ENCODE measurements at places on chromosomes 2 and 18.
A peak's percentile ranks its signal among the peaks of the same experiment; 100 is the strongest.

DNA sequence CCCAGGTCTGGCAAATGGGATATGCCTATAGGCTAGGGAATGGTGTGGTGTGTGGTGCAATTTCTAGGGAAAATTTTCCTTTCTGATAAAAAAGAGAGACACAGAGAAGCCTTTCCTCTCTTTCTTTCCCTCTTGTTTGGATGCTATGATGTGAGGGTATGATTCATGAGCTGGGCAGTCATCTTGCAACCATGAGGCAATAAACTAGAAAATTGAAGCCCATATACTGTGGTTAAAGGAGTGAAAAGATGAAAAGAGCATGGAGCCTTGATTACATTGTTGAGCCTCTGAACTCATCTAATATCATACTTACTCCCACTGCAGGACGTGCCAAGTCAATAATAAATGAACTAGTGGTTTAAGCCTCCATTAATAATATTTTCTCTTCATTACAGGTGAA is 215.6 kb downstream of the HAUS1 start:
- DNase-seq: no peak

- DNase-seq: no peak
Measured at GRCh38 chr2:1598041-1598710, 146.1 kb downstream of the PXDN start.

GRCh38 chr2:240421381-240421780 is 14.1 kb upstream of the GPC1 start:
- DNase-seq: no peak

- DNase-seq: no peak
Measured at GRCh38 chr2:231673348-231673770, 35.0 kb upstream of the PTMA start.

GRCh38 chr2:221572821-221573429 is 821 bp upstream of the EPHA4 start:
- DNase-seq: peak; percentile 63

DNA sequence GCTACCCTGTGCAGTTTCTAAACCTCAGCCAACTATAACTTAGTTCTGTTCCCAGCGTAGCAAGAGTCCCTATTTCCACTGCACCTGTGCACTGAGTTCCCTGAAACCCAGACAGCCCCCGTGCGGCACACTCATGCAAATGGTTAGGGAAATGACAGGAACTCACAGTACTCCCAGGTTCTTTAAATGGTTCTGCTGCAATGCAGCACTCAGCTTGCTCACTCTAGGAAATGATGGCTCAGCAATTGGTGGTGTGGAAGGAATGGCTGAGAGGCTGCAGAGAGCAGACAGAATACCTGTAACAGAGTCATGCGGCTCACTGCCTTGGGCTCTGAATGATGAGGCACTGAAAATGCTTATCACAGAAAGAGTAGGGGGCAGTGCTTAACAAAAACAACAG is 143.0 kb downstream of the RAD51AP2 start:
- DNase-seq: no peak

DNA sequence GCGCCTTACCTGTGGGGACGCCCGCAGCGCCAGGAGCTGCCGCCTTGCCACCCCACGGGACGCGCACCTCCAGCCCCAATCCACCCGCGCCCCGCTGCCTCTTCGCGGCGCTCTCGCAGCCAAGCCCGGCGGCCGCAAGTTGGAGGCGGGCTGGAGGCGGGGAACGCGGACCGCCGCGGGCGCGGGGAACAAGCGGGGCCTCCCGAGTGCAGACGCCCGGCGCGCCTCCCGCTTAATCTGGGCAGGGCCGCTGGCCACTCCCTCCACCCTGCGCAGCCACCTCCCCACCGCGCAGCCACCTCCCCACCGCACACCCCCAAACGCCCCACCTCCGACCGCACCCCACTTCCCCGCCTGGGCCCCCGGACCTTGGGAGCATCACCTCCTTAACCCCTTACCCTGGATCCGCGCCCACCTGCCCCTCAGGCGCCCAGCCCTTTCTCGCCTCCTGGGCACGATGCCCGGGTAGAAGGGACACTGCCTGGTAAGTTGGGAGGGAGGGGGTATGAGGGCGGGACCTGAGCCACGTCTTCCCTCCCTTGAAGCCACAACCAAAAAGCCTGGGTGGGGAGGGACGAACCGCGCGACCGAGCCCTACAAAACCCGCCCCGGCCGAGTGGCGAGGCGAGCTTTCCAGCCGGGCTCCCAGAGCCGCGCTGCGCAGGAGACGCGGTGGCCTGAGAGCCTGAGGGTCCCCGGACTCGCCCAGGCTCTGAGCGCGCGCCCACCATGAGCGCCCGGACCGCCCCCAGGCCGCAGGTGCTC is at the start of the genes COL4A3 and COL4A4:
COL4A3 (plus strand) TSS at position 627 of the 765 bp plus-strand sequence; CDS start at position 730, 103 bp downstream.
COL4A4 (minus strand) TSS at position 208 of the 765 bp plus-strand sequence. CDS start 16,722 bp downstream, outside the sequence.
- no peak for DNase-seq

DNA sequence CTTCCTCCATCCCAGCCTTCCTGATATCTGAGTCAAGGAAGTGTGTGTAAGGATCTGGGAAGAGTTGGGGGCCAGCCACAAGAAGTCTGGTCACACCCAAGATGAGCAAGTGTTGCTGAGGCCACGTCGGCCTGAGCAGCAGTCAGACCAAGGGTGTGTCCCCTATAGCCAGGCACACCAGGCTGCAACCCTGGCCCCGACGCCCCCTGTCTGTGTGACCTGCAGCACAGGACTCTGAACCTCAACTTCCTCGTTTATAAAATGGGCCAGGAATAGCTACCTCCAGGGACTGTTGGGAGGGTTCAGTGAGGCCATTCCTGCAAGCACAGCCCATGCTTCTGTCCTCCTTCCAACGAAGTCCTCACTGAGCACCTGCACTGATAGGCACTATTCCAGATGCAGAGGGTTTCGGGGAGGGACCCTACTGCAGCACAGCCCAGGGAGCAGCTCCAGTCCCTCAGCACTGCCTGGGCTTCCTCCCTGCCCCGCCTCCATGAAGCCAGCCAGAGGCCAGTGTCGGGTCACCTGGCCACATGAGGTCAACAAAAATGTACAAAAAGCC is 13.3 kb downstream of the LIMS2 start:
- DNase-seq: no peak

GRCh38 chr18:74507097-74507881 is 11.1 kb downstream of the CNDP2 start:
- no peak for DNase-seq

DNA sequence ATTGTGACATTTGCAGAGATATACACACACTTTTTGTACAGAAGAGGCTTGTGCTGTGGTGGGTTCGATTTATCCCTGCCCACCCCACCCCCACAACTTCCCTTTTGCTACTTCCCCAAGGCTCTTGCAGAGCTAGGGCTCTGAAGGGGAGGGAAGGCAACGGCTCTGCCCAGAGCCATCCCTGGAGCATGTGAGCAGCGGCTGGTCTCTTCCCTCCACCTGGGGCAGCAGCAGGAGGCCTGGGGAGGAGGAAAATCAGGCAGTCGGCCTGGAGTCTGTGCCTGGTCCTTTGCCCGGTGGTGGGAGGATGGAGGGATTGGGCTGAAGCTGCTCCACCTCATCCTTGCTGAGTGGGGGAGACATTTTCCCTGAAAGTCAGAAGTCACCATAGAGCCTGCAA is 40.0 kb downstream of the STEAP3 start:
- peak; percentile 20 for DNase-seq

GRCh38 chr2:145416640-145417039 is 896.7 kb upstream of the ZEB2 start:
- no peak for DNase-seq

DNA sequence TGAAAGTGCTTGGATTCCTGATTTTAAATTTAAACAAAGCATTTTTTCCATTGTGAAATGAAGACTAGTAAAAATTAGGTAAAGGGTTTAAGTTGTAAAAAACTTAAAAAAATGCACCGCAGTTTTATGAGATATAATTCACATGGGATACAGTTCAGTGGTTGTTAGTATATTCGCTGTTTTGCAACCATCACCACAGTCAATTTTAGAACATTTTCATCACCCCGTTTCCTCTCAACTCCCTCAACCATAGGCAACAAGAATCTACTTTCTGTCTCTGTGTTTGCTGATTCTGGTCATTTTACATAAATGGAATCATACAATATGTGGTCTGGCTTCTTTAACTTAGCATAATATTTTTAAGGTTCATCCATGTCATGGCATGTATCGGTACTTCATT is 4.0 kb downstream of the DGKD start:
- no peak for DNase-seq

GRCh38 chr18:44796429-44797428 is 116.0 kb downstream of the SETBP1 start:
- DNase-seq: no peak

- DNase-seq: no peak
Measured at GRCh38 chr2:126894082-126894481, 4.6 kb upstream of the TEX51 start.

- DNase-seq: no peak
Measured at GRCh38 chr18:59093668-59094067, 46.0 kb upstream of the SEC11C start.

DNA sequence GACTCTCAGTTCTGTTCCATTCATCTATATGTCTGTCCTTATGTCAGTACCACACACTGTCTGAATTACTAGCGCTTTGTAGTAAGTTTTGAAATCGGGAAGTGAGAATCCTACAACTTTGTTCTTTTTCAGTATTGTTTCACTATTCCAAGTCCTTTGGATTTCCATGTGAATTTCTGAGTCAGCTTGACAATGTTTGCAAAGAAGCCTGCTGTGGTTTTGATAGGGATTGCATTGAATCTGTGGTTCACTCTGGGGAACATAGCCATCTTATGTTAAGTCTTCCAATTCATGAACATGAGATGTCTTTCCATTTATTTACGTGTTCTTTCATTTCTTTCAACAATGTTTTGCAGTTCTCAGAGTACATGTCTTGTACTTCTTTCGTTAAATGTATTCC is 15.0 kb downstream of the SLC3A1 start:
- no peak for DNase-seq

DNA sequence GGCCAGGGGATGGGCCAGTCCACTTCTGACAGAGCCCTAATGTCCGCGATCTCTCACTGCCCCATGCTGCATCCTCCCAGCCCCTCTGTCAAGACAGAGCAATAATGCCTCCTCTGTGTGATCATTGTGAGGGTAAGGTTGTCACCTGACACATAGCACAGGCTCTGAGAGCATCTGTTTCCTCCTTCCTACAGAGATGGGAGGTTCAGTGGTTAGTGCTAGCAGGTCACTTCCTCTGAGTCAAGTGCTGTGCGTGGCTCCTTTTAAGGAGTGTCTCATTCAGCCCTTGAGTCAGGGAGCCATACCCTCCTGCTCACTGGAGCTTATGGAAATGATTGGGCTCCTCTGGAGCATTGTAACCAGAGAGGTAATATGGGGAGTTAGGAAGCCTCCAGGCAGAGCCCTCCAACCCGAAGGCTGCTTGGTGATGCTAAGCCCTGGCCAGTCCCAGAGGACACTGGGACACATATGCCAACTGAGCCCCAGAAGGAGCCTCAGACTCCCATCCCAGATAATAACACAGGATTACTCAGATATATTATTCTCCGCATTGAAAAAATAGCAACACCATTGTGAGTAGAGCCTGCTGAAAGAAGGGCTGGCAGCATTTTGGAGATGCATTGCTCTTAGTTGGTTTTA is 189.0 kb downstream of the GALNT1 start:
- no peak for DNase-seq

DNA sequence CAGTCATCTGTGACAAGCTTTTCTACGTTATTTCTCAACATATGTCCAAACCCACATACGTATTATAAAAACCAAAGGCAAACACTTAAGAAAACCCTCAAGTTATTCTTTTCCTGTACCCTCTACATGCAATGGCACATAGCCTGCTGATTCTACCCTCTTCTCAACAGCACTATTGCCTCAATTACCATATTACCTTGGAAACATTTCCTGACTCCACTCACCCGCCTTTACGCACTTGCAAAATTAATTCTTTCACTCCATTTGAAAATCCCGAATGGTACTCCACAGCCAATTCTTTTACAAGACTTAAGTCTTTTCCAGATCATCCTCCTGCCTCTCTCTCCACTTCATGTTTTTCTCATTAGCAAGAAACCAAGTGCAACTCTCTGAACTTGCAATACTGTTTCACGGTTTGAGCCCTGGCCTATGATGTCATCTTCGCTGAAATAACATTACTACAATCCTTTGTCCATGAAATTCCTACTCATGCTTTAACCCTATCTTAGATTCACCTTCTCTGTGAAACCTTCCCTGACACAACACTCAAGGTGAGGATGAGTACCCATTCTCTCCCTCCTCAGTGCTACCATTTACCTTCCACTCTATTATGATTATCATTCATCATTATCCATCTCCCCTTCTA is 29.0 kb downstream of the SESTD1 start:
- no peak for DNase-seq

GRCh38 chr2:1653956-1654695 is 90.2 kb downstream of the PXDN start:
- DNase-seq: no peak

DNA sequence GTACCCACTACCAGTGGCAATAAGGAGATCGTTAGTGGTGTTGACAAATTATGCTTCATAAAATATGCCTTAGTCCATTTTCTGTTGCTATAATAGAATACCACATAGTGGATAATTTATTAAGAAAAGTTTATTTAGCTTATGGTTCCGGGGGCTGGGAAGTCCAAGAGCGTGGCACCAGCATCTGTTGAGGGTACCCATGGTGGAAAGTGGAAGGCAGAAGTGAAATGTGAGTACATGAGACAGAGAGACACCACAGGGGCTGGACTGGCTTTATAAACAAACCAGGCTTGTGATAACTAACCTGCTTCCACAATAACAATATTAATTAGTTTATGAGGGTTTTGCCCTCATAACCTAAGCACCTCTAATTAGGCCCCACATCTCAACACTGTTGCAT is 146.6 kb downstream of the RNF144A start:
- DNase-seq: no peak

GRCh38 chr2:224098481-224099230 is 59.6 kb upstream of the SERPINE2 start:
- DNase-seq: no peak

- DNase-seq: peak; percentile 17
Measured at GRCh38 chr2:120983344-120983743, 247.7 kb downstream of the GLI2 start.

GRCh38 chr18:14100503-14101286 is 31.5 kb downstream of the ZNF519 start:
- DNase-seq: no peak

DNA sequence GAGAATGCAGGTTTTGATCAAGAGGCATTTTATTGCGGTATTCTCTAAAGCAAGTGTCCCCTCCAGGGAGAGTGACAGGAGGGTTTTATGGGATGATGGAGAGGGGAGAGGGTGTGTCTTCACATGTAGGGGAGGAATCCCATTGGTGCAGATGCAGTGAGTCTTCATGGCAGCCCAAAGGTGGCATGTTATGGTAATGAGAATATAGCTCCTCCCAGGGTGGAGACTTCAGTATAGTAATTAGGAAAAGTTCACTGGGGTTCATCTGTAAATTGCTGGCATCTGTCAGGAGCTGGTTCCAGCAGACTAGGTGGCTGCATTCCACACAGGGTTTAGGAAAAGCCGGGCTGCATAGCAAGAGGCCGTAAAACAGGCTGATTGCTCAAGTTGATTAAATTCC is 230.7 kb upstream of the CCDC68 start:
- no peak for DNase-seq

Measured in C1 segment of cervical spinal cord (tissue), 14 donors.